ENCODE measurements at places on chromosomes 3 and 15. TPM values are rescaled to one million over a fixed set of nuclear protein-coding genes. Genes with fewer than 3 reads are reported as not detected.

GRCh38 chr15:85408270-85408746 lies 27.9 kb downstream of the AKAP13 start:
- H3K36me3 ChIP-seq: peaks cover 11% of the 10 kb centered on the region
- no peak for DNase-seq
- H3K4me1 ChIP-seq: peaks cover 62% of the 10 kb centered on the region
- peak overlapping the region; percentile 18 for H3K27ac ChIP-seq
- H3K27me3 ChIP-seq: no peaks in the 10 kb centered on the region

DNA sequence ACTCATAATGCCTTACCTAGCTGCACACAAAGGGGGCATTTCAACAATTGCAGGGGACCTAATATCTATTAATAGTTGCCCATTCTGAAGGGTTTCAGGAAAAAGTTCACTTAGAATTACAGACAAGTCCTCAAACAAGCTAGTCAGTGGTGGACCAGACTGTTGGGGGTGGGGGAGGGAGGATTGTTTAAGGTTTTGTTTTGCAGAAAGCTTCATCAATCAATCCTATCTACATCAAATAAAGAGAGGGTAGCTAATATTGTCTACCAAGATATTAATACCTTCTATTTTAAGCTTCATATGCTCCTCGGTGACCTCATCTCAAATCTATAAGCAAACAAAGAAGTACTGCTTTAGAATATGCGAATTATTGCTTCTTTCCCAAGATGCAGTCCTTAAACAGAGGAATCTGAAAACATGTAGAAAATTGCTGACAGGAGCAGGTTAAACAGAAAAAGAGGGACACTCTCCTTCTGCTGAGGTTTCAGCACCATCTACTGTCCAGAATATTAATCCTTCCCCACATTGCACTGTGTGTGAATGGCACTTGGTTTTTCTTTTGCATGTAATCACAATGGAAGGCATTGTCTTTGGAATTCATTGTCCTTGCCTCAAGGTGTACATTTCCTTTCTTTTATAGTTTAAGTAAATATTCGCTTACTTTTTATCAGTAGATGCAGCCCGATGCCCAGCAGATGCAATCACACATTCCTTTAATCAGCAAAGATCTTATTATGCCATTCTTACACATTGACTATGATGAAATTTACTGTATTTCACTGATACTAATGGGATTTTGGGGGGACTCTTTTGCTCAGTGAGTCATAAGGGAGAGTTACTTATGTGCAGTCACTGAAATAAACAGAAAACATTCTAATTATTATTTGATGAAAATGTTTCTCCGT lies 94.7 kb downstream of the IL5RA start:
- H3K36me3 ChIP-seq: no peaks in the 10 kb centered on the region
- no peak overlapping the region for H3K27ac ChIP-seq
- no peak overlapping the region for H3K4me3 ChIP-seq

GRCh38 chr3:66554178-66554577 lies 53.4 kb upstream of the LRIG1 start:
- no peaks in the 10 kb centered on the region for H3K36me3 ChIP-seq
- H3K27ac ChIP-seq: no peak overlapping the region
- H3K4me1 ChIP-seq: no peaks in the 10 kb centered on the region
- DNase-seq: peak; percentile 43

The RAB6B gene
- 1.1 TPM for total RNA-seq

The SSR3 gene
- total RNA-seq: 568 TPM

The RARB gene
- not detected for total RNA-seq

Measured in MCF 10A (cell line).